HS-27A (cell line): ENCODE measurements at places on chromosomes 7 and 10.

- no peak for DNase-seq
Measured at GRCh38 chr7:107614425-107614824, 34.4 kb downstream of the BCAP29 start.

DNA sequence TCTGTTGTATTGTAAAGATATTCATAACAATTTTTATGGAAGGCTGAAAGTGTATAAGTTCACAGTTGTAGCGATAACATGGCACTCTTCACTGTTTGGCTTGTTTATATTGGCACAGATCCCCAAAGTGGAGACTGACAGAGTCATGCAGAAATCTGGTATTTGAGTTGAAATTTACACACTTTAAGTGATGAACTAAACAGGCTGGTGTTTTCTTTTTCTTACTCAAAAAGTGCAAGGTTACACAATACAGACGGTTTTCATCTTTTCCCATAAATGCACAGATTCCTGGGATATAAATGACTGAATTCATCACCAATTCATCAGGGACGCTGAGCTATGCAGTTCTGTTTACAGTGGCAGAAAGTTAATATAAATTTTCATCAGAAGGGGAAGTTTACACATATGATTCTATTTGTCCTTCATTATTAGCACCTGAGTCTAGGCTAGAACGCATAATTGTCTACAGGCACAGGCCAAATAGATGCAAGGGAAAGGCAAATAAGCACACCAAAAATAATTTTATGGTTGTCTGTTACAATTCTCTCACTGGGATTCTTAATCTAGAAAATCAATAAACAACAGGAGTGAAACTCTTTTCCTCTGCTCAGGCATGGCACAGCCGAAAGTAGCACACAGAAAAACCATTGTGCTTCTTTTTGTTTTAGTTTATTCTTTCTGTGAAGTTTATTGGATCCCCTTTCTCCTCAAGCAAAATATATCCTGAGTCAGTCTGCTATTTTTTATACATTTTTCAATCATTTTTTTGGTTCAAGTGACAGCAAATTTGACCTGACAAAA lies 88.0 kb downstream of the FOXP2 start:
- peak; percentile 31 for DNase-seq

DNA sequence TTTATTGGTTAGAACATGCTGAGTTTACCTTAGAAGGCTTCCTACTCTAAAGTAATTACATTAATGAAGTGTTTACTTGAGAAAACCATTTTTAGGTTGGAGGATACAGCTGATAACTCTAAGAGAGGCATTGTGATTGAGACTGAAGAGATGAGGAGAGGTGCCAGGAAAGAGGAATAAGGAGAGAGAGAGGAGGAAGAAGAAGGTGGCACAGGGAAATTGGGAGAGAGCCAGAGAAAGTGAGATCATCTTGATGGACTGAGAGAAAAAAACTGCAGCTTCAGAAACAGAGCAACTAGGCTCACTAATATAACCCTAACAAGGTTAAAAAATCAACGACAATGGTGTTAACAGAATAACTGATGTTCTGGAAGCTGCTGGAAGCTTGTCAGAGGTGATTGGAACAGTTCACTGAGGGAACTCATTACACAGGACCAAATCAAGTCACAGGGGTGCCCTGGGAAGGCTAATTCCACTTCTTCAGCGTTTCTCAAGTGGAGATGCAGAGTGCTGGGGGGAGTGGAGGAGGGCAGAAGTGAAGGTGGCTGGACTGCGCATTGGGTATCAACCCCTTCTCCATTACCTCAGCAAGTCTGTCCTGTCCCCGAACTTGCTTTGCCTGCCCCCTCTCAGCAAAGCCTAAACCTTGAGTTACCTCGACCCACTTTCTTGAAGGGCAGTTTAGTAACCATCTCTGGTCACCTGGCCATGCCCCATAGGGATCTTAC lies 6.9 kb upstream of the SORBS1 start:
- DNase-seq: no peak

GRCh38 chr7:128102490-128103291 lies 71.5 kb upstream of the LRRC4 start:
- no peak for DNase-seq

DNA sequence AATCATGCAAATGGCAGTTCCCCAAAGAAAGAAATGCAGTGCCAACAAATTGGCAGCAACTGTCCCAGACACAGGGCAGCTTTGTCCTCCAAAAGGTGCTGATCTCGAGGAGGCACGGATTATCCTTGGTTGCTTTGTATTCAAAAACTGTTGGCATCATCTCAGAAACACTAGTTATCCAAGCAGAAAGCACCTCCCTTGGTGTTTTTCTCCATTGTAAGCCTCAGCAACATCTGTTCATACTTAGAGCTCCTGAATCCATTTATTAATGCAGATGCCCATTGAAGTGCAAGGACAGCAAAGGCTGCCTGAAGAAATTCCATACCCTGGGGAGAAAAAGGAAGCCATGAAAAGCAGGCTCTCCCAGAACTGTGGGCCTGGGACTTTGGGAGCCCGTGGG lies 1.1 kb upstream of the NPS start:
- DNase-seq: no peak

- peak; percentile 55 for DNase-seq
Measured at GRCh38 chr10:11684717-11685645, 57.2 kb upstream of the ECHDC3 start.

- DNase-seq: no peak
Measured at GRCh38 chr7:42753367-42753766, 158.5 kb downstream of the C7orf25 start.

DNA sequence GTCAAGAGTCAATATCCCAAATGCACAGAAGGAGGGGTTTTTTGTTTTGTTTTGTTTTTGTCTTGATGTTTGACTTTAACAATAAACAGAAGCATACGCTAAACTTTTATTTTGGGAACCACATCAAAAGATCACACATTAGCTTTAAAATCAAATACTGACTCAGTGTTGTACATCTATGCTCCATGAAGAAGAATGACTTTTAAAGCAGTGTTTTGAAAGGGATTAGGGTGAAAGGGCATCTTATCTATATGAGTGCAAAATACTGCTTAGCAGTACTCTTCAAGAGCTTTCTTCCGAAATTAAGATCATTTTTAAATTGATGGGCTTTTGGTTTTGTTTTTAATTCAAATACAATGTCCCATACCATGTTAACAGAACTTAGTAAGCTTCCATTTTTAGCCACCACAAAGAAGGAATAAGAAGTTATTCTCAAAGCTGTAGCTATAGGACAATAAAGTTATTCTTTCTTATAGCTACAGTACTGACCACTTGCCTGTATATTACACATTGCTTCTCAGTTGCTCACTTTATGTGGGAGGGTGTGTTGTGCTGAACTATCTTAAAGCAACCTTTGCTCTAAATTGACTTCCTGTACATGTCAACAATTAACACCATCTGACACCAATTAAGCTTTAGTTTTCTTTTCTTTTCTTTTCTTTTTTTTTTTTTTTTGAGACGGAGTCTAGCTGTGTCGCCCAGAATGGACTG lies 144.3 kb upstream of the KAT6B start:
- DNase-seq: no peak

DNA sequence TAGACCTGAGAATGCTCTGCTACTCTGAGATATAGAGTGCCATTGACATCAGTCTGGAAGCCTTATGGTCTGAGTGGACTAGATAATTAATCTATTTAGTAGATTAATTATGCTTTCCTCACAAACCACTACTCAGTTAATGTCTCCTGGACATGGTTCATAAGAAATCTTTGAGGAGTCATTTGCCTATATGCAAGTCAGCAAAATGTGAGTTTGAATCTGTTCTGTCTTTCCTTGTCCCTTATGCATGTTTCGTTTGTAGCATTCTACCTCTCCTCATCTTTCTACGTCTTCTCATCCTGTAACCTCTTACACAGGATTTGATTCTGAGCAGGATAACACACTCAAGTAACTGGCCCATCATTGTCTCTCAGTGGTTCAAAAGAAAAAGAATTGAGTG lies 735.4 kb upstream of the LRRTM3 start:
- no peak for DNase-seq

DNA sequence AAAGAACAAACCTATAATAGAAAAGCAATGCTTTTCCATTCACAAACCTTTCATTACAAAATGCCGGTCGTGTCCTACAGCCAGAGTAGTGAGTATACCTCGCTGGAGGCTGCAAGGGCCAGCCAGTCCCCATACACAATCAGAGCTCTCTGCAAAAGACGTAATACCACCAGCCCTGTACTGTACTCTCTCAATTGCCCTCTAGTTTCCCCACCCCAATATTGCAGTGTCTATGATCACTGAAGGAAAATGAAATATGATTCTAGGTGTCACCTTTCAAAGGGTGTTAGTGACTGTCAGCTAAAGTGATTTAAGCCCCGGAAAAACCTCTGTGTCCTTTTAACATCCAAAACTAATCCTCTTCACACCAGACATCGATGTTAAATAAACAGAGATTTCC lies 24.8 kb downstream of the PLXNA4 start:
- DNase-seq: no peak

- no peak for DNase-seq
Measured at GRCh38 chr10:34538281-34538829, 276.7 kb downstream of the PARD3 start.

GRCh38 chr7:101736084-101736483 lies 81.3 kb upstream of the CUX1 start:
- no peak for DNase-seq

DNA sequence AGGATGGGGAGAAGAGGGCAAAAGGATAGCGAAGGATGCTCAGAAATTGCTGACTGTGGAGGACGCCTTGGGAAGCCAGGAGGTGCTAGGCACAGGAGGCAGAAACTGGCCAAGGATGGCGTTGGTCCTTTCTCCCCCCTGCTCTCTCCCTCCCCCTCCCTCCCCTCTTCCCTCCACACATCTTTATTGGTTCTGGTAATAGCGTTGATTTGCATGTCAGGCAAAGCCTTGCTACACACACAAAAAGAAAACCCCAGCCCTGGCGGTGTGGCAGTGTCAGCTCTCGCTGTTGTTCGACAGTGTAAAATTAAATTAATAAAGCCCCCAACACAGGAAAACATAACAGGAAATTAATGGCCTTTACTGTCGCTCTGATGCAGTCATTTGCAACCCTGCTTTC lies 47.2 kb downstream of the PAX2 start:
- DNase-seq: no peak

DNA sequence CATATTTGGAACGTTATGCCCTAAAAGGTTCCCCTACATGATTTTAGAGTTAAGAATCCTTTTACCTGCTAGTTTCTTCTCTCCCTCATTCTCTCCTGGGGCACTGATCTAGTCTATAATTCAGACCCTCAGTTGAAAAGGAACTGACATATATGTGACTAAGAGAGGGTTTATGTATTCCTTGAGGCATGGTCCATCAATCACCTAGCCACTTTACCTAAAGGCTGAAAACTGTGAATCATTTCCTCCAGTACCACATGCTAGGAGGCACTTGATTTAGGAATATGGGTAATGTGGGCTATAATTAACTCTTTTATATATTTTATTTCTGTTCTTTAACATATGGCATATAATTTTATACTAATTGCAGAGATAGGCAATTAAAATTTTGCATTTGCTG lies 303.5 kb downstream of the BBS9 start:
- DNase-seq: no peak

- no peak for DNase-seq
Measured at GRCh38 chr10:104268405-104268712, 625 bp upstream of the GSTO2 start.
